Panc1 (cell line): ENCODE measurements at places on chromosomes 5 and 9. TPM values are rescaled to one million over a fixed set of nuclear protein-coding genes. Genes with fewer than 3 reads are reported as not detected.

Gene RETREG1
- total RNA-seq = 0.74 TPM

Gene PDE6A
- total RNA-seq = 0.33 TPM

Gene PCDHA9
- 0.21 TPM for total RNA-seq

Gene CTXN3
- total RNA-seq = not detected

Gene ROR2
- 5.9 TPM for total RNA-seq

Gene IL9
- total RNA-seq = not detected

Gene PCA3
- total RNA-seq = not detected

Gene CCNI2
- total RNA-seq = 0.49 TPM

Gene ENHO
- total RNA-seq = 7.2 TPM

Gene BNC2
- 5.7 TPM for total RNA-seq

Gene THBS4
- 0.31 TPM for total RNA-seq
